ENCODE measurements at places on chromosomes 2 and 18. TPM values are rescaled to one million over a fixed set of nuclear protein-coding genes. Genes with fewer than 3 reads are reported as not detected.

DNA sequence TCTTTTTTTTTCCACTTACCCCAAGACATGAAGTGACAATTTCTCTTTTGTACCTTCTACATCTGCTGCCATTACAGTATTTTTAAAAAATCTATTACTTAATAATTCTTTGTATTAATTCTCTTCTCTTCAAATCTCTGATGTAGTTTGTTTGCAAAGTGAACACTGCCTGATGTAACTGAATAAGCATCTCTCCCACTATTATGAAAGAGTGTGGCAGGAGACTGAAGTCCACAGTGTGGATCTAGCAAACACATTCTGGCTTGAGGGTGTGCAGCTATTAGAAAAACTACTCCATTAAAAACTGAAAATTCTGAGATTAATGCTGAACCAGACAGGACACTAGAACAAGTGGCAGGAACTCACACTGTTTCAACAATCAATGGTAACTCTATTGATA is 5.0 kb upstream of the SERPINB8 start:
- H3K27ac ChIP-seq, result no peak overlapping the region
- H3K4me3 ChIP-seq, result no peak overlapping the region
- no peaks in the 10 kb centered on the region for H3K27me3 ChIP-seq
- peaks cover 8% of the 10 kb centered on the region for H3K4me1 ChIP-seq
- no peak for DNase-seq

DNA sequence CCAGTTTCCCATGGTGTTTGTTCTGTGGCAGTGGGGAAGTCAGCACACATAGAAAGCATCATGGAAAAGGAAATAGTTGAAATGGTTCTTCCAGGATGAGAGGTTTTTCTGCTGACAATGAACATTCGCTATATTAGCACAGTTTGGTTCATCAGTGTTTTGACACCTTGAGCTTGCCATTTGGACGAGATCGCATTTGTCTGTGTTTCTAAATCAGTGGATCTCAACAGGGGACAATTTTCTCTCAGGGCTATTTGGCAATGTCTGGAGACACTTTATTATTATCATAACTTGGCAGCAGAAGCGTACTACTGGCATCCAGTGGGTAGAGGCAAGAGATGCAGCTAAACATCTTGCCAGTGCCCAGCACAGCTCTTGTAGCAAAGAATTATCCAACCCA is 74.6 kb downstream of the CD8B2 start:
- H3K4me1 ChIP-seq, result peaks cover 8% of the 10 kb centered on the region
- H3K4me3 ChIP-seq, result no peak overlapping the region
- no peak for DNase-seq
- no peaks in the 10 kb centered on the region for H3K36me3 ChIP-seq

GRCh38 chr18:64330161-64330560 is 181.3 kb upstream of the LINC00305 start:
- DNase-seq, result no peak
- H3K4me1 ChIP-seq, result no peaks in the 10 kb centered on the region
- H3K36me3 ChIP-seq, result no peaks in the 10 kb centered on the region
- H3K27ac ChIP-seq, result no peak overlapping the region
- no peaks in the 10 kb centered on the region for H3K27me3 ChIP-seq

GRCh38 chr2:16138811-16139662 is 198.7 kb downstream of the MYCN start:
- H3K36me3 ChIP-seq, result no peaks in the 10 kb centered on the region
- no peaks in the 10 kb centered on the region for H3K27me3 ChIP-seq
- no peaks in the 10 kb centered on the region for H3K4me1 ChIP-seq
- H3K27ac ChIP-seq, result no peak overlapping the region

- H3K27ac ChIP-seq, result no peak overlapping the region
- no peaks in the 10 kb centered on the region for H3K36me3 ChIP-seq
- DNase-seq, result no peak
- no peaks in the 10 kb centered on the region for H3K4me1 ChIP-seq
- H3K4me3 ChIP-seq, result no peak overlapping the region
- no peaks in the 10 kb centered on the region for H3K27me3 ChIP-seq
Measured at GRCh38 chr18:5729983-5730699, 165.2 kb downstream of the TMEM200C start.

DNA sequence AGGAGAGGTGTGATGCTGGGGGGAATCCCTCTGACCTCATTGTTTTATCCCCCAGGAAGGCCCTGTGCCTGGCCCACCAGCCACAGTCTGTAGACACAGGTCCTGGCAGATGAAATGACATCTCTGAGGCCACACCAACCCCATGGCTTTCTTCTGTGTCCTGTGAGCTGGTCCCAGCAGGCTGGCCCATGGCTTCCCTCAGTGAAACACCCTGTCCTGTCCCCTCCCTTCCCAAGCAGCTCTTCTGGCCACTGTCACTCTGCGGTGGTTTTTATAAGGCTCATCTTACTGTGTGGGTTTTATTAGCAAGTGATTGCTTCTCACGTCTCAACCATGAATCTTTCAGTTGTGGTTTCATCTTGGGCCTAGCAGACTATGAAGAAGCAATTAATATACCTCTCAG is 102.8 kb upstream of the STPG4 start:
- H3K27me3 ChIP-seq, result no peaks in the 10 kb centered on the region
- H3K4me1 ChIP-seq, result no peaks in the 10 kb centered on the region
- DNase-seq, result no peak

GRCh38 chr2:96353606-96354101 is 18.1 kb downstream of the NCAPH start:
- no peak for DNase-seq
- H3K36me3 ChIP-seq, result no peaks in the 10 kb centered on the region
- no peaks in the 10 kb centered on the region for H3K27me3 ChIP-seq
- no peak overlapping the region for H3K4me3 ChIP-seq
- H3K27ac ChIP-seq, result no peak overlapping the region

DNA sequence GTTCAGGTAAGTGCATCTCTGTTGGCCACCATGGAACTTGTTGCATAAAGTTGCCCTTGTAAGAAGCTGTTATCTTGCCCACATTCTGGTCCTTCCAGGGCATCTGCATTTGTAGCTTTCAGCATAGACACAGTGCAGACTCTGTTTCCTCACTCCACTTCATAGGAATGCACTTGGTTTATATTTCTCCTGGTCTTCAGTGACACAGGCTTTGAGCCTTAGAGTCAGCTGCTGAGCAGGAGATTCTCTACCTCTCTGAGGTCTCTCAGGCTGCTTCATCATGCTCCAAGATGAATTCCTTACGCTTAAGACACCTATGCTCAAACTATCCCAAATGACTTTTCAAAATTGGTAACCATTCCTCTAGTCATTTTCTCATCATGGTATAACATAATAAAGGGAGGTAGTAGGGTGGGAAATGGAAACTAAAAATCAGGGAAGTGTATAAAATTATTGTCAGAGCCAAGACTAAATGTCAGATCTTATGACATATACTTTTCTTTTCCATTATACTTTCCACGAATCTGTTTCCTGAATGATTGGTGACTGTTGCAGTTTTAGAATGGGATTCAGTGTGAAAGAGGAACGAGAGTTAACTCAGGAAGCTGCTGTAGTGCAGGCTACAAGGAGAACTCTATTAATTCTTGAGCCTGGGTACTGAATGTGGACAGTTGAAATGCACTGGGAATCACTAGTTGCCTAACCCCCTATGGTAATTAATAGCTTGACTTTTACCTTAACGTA is 72.0 kb downstream of the GALNT1 start:
- no peaks in the 10 kb centered on the region for H3K4me1 ChIP-seq
- H3K4me3 ChIP-seq, result no peak overlapping the region
- H3K27me3 ChIP-seq, result no peaks in the 10 kb centered on the region
- no peaks in the 10 kb centered on the region for H3K36me3 ChIP-seq
- H3K27ac ChIP-seq, result no peak overlapping the region
- no peak for DNase-seq

DNA sequence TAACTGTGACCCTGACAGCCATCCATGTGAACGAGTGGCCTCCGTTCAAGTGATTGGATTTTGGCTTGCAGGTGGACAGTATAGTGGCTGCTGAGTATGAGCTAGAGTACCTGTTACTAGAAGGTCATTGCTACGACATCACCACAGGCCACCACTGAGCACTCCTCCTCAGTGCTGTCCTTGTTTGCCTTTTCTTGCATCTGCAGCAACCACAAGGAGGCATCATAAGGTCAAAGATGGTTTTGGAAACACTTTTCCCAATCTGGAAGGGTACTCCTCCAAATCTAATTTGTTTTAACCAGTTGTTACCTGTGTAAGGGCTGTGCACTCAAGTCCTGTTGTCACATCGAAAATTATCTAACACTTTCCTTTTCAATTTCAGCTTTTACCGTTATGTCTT is 81.2 kb downstream of the UGGT1 start:
- H3K27ac ChIP-seq, result no peak overlapping the region
- no peak overlapping the region for H3K4me3 ChIP-seq
- H3K27me3 ChIP-seq, result no peaks in the 10 kb centered on the region
- H3K4me1 ChIP-seq, result no peaks in the 10 kb centered on the region
- no peak for DNase-seq

GRCh38 chr2:103396152-103396551 is 634.3 kb downstream of the TMEM182 start:
- no peaks in the 10 kb centered on the region for H3K36me3 ChIP-seq
- no peak for DNase-seq
- H3K4me1 ChIP-seq, result no peaks in the 10 kb centered on the region
- H3K27me3 ChIP-seq, result no peaks in the 10 kb centered on the region
- no peak overlapping the region for H3K4me3 ChIP-seq

- no peaks in the 10 kb centered on the region for H3K36me3 ChIP-seq
- H3K4me1 ChIP-seq, result no peaks in the 10 kb centered on the region
- peaks cover 4% of the 10 kb centered on the region for H3K27me3 ChIP-seq
- H3K27ac ChIP-seq, result no peak overlapping the region
- no peak overlapping the region for H3K4me3 ChIP-seq
- no peak for DNase-seq
Measured at GRCh38 chr2:234175649-234176048, 125.1 kb downstream of the SPP2 start.

GRCh38 chr2:108910541-108911396 is 78.3 kb downstream of the EDAR start:
- DNase-seq, result no peak
- no peak overlapping the region for H3K27ac ChIP-seq
- no peaks in the 10 kb centered on the region for H3K4me1 ChIP-seq
- H3K27me3 ChIP-seq, result no peaks in the 10 kb centered on the region
- no peak overlapping the region for H3K4me3 ChIP-seq

- H3K27ac ChIP-seq, result no peak overlapping the region
- H3K36me3 ChIP-seq, result no peaks in the 10 kb centered on the region
Measured at GRCh38 chr18:896315-896714, 8.4 kb upstream of the ADCYAP1 start.

GRCh38 chr2:32260376-32260775 is 4.3 kb downstream of the NLRC4 start:
- H3K4me3 ChIP-seq, result no peak overlapping the region
- DNase-seq, result no peak
- no peak overlapping the region for H3K27ac ChIP-seq
- H3K27me3 ChIP-seq, result no peaks in the 10 kb centered on the region
- no peaks in the 10 kb centered on the region for H3K4me1 ChIP-seq

DNA sequence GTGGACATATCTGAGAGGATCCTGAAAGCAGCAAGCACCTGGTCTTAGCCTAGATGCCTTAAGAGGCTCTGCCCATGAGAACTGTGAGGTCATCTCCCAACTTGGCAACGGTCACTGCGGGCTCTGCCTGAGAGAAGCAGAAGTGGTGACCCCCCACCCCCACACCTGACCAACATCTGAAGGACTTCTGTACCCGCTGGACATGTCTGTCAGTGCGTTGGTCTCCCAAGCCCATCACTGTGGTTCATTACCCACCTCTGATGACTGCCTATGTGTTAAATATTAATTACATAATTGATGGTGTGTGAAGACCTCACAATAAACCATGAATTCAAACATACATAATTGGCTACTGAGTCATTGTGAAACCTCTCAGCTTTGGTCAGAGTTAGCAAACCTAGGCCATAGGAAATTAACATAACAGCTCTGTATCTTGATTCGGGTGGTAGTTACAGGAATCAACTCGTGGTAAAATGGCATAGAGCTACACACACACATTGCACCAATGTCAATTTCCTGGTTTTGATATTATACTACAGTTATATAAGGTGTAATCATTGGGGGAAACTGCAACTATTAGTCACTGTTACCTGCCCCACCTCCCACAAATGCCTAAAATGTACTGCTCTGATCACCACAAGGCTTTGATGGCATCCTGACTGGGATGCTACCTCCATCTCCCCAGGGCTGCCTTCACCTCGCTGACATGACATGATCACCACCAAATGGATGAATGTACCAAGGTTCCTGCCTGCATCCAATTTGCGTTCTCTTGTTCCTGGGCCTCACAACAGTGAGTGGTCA is 4.3 kb upstream of the GALNT1 start:
- no peak overlapping the region for H3K4me3 ChIP-seq
- H3K27ac ChIP-seq, result no peak overlapping the region
- H3K4me1 ChIP-seq, result peaks cover 1% of the 10 kb centered on the region

DNA sequence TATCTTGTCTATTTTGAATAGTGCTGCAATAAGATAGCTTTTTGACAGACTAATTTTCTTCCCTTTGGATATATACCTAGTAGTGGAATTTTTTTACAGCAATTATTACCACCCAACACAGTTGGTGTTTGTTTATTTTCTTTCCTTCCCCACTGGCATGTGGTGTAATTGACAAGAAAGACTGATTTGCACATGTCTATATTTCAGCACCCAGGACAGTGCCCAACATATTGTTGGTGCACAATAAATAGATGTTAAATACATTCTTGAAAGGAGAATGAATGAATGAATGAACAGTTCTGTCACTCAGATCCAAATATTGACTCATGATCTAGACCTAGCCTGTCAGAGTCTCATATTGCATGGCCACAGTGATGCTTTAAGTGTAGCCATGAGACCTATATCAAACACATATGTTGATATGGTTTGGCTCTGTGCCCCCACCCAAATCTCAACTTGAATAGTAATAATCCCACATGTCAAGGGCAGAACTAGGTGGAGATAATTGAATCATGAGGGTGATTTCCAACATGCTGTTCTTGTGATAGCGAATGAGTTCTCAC is 538.2 kb downstream of the NYAP2 start:
- no peaks in the 10 kb centered on the region for H3K4me1 ChIP-seq
- H3K27me3 ChIP-seq, result no peaks in the 10 kb centered on the region
- DNase-seq, result no peak
- H3K27ac ChIP-seq, result no peak overlapping the region
- no peaks in the 10 kb centered on the region for H3K36me3 ChIP-seq
- H3K4me3 ChIP-seq, result no peak overlapping the region

GRCh38 chr2:112910219-112910618 is 746 bp upstream of the IL37 start:
- no peak overlapping the region for H3K27ac ChIP-seq
- peaks cover 13% of the 10 kb centered on the region for H3K4me1 ChIP-seq
- H3K4me3 ChIP-seq, result no peak overlapping the region
- no peaks in the 10 kb centered on the region for H3K36me3 ChIP-seq
- no peak for DNase-seq

- no peaks in the 10 kb centered on the region for H3K36me3 ChIP-seq
- no peak overlapping the region for H3K27ac ChIP-seq
- H3K27me3 ChIP-seq, result no peaks in the 10 kb centered on the region
- no peak overlapping the region for H3K4me3 ChIP-seq
Measured at GRCh38 chr2:104896446-104896845, 42.5 kb downstream of the POU3F3 start.

- H3K36me3 ChIP-seq, result no peaks in the 10 kb centered on the region
- no peaks in the 10 kb centered on the region for H3K4me1 ChIP-seq
- no peak overlapping the region for H3K4me3 ChIP-seq
- H3K27ac ChIP-seq, result no peak overlapping the region
Measured at GRCh38 chr2:134457765-134458472, 204.0 kb downstream of the MGAT5 start.

SERPINB3 gene
- not detected for total RNA-seq

SPDYA gene
- total RNA-seq, result 0.84 TPM

RAPH1 gene
- 2.8 TPM for total RNA-seq

C2orf66 gene
- total RNA-seq, result not detected

AQP4 gene
- not detected for total RNA-seq

CCL20 gene
- 3.5 TPM for total RNA-seq

TMEM247 gene
- total RNA-seq, result not detected

VWC2L gene
- total RNA-seq, result not detected

THOC1 gene
- 51.8 TPM for total RNA-seq

MARCHF4 gene
- not detected for total RNA-seq

UCN gene
- 2.6 TPM for total RNA-seq

ESPNL gene
- total RNA-seq, result not detected
